ENCODE measurements at places on chromosomes 16 and 17.

GRCh38 chr17:67211742-67212141 is 33.3 kb downstream of the HELZ start:
- DNase-seq, result no peak

DNA sequence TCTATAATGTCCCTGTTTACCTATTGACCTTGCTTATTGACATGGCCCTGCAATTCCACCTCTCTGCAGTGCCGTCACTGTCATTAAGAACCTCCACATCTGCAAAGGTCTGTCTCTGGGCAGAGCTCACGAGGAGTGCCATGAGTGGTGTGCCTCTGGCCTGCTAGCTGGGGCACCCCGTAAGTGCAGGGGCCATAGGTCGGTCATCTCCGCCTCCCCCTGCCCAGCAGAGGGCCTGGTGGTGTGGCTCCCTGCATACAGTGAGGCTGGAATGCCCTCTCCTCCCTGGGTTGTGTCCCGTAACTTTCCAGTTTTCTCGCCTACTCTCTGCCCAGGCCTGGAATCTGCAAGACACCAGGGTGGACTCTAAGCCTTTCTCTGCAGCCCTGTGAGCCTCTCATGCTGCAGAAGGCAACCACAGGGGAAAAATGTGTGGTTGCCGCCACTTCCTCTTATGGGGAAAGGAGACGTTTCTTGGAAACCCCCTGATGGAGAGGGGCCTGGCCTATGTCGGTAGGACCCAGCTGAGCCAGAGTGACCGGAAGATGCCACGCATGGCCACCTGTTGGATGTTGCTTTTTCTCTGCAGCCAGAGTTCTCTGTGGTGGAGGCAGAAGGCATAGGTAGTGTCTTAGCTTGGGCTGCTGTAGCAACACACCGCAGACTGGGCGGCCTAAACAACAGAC is 2.7 kb upstream of the SNX20 start:
- DNase-seq, result no peak

DNA sequence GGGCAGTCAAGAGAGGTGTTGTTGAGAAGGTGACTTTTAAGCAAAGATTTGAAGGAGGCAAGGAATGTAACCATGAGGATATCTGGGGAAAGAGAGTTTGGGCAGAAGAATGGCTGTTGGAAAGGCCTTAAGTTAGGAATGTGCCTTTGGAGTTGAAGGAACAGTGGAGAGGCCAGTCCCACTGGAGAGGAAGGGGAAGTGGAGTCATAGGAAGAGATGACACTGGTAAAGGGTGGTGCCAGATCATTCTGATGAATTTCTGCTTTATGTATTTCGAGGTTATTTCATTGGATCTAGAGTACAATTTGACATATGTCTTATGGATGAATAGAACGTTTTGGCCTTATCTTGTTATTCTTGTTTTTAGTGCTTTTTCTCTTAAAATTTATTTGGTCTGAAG is 93.5 kb downstream of the WWP2 start:
- no peak for DNase-seq

DNA sequence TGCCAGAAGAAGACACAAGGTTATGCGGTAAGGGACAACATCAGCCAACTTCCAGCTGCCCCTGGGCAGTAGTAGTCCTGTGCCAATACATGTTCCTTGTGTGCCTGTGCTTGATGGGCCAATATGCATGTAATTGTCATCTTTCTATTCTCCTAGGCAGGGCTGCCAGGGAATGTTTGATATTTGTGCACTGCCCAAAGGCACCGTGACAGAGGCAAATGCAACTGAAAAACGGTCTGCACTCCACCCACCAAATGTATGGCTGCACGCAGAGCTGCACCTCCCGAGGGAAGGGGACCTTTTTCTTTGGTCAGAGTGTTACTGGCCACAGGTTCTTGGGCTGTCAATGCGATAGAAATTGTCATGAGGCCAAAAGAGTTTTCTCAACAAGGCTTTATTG is 207.1 kb downstream of the LGALS9B start:
- DNase-seq, result no peak

DNA sequence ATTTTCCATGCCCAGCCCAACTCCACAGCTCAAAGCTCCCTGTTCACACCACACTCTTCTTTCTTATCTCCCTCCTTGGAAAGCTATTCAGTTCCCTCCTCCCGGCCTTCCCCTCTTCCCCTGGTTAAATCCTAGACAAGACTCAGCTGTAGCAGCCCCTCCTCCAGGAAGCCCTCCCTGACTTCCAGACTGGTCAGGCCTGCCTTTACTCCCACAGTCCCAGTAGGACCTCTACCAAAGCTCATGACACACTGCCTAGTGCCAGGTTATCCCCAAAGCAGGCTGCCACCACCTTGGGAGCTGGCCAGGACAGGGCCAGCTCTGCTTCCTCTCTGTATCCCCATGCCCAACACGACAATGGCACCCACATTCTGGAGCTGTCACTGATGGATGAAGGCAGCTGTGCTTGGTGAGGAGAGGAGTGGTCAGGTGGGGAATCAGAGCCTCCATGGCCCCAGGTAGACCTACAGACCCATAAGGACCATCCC is 50.0 kb downstream of the BEAN1 start:
- no peak for DNase-seq

- DNase-seq, result no peak
Measured at GRCh38 chr16:57045694-57046381, 46.5 kb upstream of the CPNE2 start.

DNA sequence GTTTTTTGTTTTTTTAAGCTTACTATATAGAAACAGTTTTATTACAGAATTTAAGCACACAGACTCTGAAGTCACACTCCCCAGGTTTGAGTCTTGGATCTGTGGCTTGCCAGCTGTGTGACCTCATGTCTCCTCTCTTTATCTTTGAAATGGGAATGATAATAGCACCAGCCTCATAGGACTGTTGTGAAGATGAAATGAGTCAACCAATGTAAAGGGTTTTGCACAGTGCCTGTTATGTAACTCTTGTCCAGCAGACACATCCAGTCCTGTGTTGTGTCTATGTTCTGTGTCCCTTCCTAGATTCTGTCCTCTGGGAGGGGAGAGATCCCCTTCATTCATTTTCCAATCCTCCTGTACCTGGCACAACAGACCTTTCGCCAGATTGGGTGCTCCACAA is 3.1 kb upstream of the CPD start:
- no peak for DNase-seq

- DNase-seq, result no peak
Measured at GRCh38 chr16:8806272-8806983, 8.8 kb downstream of the PMM2 start.

DNA sequence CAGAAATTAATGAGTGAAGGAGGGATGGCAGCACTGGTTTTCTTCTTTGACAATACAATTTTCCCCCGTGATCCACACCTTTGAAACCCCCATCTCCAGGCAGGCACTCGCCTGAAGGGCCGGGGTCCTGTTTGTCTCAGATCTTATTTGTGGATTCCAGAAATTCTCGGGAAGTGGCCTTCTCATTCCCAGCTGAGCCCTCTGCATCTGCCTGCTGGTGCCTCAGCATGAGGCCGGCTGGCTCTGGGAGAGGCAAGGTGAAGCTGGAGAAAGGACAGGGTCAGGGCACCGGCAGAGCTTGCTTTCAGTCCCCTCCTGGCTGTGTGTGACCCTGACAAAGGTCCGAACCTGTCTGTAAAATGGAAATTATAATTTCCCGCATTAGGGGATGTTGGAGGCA is 35.8 kb upstream of the C1QL1 start:
- no peak for DNase-seq

DNA sequence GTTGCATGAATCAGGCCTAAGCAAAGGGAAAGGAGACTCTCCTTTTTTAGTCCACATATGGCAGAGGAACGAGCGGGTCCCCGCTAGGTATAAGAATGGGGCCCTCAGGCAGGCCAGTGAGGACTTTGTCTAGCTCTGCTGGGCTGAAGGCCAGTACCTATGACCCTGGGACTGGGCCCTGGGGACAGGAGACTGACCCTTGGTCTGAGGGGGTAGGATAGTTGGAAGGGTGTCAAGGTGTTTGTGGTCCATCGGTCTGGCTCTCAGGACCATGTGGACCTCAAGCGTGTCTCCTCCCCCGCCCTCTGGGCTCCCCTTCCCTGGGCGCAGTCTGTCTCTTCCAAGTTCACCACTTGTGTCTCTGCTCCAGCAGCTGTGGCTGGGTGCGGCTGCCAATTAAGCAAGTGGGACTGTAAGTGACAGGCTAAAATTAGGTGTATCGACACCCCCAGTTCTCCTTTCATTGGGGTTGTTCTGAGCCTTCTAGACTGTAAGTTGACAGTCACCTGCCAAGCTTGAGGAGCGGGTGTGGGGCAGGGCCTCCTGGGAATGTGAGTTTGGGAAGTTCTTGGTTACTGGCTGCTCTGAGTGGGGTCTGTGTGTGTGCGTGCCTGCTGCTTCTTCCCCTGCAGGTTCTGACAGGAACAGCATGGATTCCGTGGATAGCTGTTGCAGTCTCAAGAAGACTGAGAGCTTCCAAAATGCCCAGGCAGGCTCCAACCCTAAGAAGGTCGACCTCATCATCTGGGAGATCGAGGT is 24.5 kb downstream of the AKAP1 start:
- no peak for DNase-seq

GRCh38 chr17:61589990-61590389 is 1.0 kb downstream of the NACA2 start:
- DNase-seq, result no peak

DNA sequence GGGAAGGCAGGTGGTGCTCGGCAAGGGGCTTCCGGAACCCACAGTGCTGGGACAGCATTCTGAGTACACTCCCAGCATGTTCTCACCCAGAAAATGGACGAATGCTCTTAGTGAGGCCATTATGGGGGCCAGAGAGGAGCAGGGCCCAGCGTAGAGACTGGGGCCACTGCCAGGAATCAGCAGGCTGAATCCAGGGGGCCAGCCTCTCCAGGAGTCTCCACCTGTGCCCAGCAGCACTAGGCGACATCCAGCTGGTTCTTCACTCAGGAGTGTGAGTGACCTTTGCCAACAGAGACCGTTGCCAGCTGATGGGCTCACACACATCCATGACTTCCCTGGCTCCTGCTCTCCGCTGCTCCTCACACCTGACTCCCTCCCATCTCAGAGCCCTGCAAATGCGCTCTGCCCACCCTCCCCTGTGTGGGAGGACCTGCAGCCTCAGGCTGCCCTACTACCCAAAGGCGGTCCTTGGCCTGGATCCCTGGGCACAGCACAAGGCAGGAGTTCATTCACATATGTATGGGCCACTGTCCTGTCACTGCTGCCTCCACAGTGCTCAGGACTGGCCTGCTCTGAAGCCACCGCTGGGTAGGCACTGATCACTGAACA is 5.1 kb downstream of the RHBDF1 start:
- DNase-seq, result no peak

GRCh38 chr16:24198807-24199533 is 57.2 kb upstream of the CACNG3 start:
- DNase-seq, result no peak

DNA sequence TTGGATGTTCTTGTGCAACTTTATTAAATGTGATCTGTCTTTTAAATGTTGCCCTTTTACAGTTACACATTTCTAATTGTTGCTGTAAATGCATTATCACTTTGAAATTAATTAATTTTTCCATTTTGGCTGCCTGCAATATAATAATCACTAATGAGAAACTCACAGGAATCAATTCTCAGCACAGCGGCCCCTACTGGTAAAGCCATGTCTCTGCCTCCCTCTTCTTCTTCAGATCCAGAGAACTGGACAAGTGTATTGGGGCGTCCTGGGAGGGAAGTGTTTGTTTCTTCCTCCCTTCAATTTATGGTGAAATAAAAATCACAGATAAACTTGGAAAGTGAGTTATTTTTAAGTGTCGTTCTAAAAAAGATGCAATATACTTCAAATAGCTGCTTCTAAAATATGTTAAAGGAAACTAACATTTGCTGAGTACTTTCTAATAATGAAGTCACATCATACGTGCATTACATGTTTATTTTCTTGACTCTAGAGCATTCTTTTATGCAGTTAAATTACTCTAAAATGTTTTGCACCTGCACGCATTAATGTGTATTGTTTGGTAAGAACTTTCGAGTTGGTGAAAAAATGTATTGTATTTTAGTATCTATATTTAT is 338.0 kb downstream of the WWOX start:
- no peak for DNase-seq

- no peak for DNase-seq
Measured at GRCh38 chr17:19021622-19022083, 17.1 kb upstream of the FAM83G start.

DNA sequence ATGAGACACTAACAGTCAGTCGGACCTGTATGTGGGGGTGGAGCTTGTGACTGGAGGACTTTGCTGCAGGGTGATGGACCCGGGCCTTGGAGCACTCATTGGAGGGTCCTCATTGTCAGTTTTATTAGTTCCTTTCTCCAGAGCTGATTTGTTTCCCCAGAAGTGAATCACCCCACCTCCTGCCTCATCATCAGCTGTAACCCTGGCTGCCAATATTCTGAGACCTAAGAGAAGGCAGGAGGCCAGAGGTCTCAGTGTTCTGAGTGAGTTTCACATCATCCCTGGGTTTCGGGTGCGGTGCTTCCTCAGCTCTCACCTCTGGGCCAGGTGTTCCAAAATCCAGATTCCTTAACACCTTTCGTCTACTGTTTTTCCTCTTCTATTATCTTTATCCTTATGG is 49.9 kb upstream of the KIFC3 start:
- no peak for DNase-seq

DNA sequence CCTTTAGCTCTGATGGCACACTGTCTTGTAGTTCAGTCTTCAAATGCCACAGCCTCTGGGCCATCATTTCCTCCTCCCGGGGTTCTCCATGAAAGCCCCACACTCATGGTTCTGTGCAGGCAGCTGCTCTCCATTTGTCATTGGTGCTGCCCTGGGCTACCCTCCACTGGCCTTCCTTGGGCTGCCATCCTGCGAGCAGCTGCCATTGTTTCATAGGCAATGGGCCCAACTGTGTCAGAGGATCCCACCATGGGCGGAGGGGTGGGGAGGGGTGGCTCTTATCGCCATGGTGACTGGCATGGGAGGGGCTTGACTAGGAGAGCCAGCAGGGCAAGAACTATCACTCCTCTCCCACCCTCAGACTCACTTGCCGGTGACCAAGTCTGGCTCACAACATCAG is 38.6 kb upstream of the BRD7 start:
- no peak for DNase-seq

- no peak for DNase-seq
Measured at GRCh38 chr17:77957235-77957856, 1.2 kb upstream of the TNRC6C start.

- DNase-seq, result no peak
Measured at GRCh38 chr16:55435387-55435786, 43.6 kb upstream of the MMP2 start.

DNA sequence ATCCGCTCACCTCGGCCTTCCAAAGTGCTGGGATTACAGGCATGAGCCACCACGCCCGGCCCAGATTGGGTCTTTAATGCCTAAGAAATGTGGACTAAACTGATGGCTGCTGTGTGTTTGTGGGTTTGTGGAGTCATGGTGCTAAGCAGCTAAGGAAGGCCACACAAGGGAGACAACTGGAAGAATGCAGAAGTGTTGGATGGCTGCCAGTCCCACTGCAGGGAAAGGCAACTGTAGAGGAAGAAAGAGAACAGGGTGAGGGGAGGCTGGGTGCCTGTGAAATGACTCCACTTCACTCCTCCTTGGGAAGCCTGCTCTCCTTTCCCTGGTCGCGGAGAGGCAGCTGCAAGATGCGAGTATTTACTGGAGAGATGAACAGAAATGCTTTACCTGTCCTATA is 23.5 kb upstream of the SIAH1 start:
- peak; percentile 76 for DNase-seq
